ENCODE measurements at places on chromosomes 5 and 9.

DNA sequence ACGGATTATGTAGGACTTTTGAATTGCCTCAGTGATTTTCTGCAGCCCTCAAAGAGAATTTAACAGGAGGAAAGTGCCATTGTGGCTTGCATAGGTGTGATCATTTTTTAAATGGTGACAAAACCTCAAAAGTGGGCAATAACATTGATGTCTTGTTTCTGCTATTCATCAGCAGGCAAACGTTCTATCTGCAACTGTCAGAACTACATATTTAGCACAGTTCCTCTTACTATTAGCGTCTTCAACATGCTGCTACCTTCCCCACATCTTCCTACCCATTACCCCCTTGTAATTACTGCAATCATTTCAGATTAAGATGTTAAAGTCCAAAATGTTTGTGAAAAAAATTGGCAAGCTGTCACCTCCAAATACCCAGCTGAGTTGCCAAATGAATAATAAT, 254.6 kb downstream of the SMARCA2 start:
- no peak for DNase-seq

- peak; percentile 95 for DNase-seq
These were observed 4.0 kb upstream of the FCHO2 start for GRCh38 chr5:72951671-72952468.

GRCh38 chr9:124222918-124223720, 34.6 kb upstream of the NEK6 start:
- DNase-seq: peak; percentile 46

GRCh38 chr9:18275313-18275990, 198.5 kb upstream of the ADAMTSL1 start:
- DNase-seq: no peak

- DNase-seq: no peak
These were observed 60.9 kb downstream of the RNF130 start for GRCh38 chr5:180010636-180011035.
